ENCODE measurements at places on chromosomes 1 and 21. TPM values are rescaled to one million over a fixed set of nuclear protein-coding genes. Genes with fewer than 3 reads are reported as not detected.

GRCh38 chr1:84929581-84929980 is 36.6 kb upstream of the LPAR3 start:
- DNase-seq, result no peak

Gene OR2L5
- not detected for total RNA-seq

DNA sequence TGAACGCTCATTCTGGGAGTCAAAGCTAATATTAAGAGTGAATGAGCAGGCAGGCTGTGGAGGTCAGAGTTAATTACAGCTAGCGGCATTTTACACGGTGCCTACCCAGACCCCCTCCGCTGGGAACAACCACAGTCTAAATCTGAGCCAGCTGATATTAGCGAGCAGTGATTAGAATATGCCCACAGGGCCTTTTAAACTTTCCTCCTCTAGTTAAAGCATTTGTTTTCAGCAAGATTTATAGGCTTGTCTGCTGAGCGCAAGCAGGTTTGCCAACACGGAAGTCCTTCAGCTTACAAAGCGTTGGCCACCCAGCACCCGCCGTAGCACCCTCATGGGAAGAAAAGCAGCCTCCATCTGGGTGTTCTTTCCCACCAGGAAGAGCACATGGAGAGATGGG is 72.1 kb downstream of the LMX1A start:
- peak; percentile 49 for DNase-seq

Gene GBP3
- total RNA-seq, result 63.1 TPM

DNA sequence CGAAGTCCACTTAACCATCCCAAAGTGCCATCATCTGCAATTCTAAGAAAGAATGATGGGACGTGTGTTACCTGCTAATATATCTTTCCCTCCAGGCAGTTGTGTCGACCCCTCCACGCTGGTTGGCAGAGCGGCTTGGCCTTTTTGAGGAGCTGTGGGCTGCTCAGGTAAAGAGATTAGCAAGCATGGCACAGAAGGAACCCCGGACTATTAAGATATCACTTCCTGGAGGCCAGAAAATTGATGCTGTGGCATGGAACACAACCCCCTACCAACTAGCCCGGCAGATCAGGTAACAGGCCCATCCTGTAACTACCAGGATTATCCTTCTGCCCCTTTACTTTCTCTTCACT is 520 bp downstream of the TARS2 start:
- no peak for DNase-seq

- DNase-seq, result peak; percentile 95
Observed at GRCh38 chr1:151992303-151993083, 1.2 kb downstream of the S100A10 start.

Gene LCE2A
- not detected for total RNA-seq

DNA sequence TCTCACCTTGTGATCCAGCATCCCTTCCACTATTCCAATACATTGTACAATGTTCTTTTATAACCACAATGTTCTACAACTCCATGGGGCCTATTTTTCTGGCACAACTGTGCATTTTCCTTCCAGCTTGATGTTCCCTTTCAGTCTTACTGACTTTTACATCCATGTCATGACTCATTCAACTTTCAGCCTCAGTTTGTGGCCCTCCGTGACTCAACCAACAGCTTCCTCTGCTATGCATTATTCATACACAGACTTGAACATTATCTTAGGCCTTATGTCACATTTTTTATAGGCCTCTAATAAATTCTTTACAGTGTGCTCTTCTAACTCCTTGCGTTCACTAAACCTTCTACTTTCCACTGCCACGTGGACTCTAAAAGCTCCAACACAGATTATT is 119.4 kb upstream of the PRMT6 start:
- no peak for DNase-seq

GRCh38 chr21:30227633-30228404 is 11.9 kb upstream of the CLDN8 start:
- peak; percentile 30 for DNase-seq

Data from left colon (tissue), 2 donors.